ENCODE measurements at places on chromosomes 11 and 22.
A peak's percentile ranks its signal among the peaks of the same experiment; 100 is the strongest.

- DNase-seq = peak; percentile 76
Observed at GRCh38 chr11:47861728-47862127, 13.6 kb upstream of the NUP160 start.

- DNase-seq = no peak
Observed at GRCh38 chr22:40261783-40262182, 84.1 kb downstream of the TNRC6B start.

- peak; percentile 79 for DNase-seq
Observed at GRCh38 chr11:111541254-111542061, 938 bp downstream of the LAYN start.

GRCh38 chr11:133951327-133952198 lies 5.2 kb downstream of the IGSF9B start:
- DNase-seq = peak; percentile 44

GRCh38 chr11:89436071-89436470 lies 55.1 kb downstream of the NOX4 start:
- DNase-seq = peak; percentile 65

Data from AG10803 (cell line).